Left lung (tissue), 14 donors: ENCODE measurements at places on chromosomes 13 and 19. TPM values are rescaled to one million over a fixed set of nuclear protein-coding genes. Genes with fewer than 3 reads are reported as not detected.

- no peak for DNase-seq
Measured at GRCh38 chr19:55913643-55914268, 18.4 kb downstream of the NLRP13 start.

ZNF628 gene
- polyA plus RNA-seq, result 2.6 TPM

CYP2F1 gene
- polyA plus RNA-seq, result 0.51 TPM

GRCh38 chr13:50080911-50081678 is 65.9 kb downstream of the KCNRG start:
- peak; percentile 50 for DNase-seq

CGB2 gene
- not detected for polyA plus RNA-seq

KASH5 gene
- not detected for polyA plus RNA-seq

- DNase-seq, result no peak
Measured at GRCh38 chr13:36966404-36966803, 32.7 kb downstream of the ALG5 start.

DNA sequence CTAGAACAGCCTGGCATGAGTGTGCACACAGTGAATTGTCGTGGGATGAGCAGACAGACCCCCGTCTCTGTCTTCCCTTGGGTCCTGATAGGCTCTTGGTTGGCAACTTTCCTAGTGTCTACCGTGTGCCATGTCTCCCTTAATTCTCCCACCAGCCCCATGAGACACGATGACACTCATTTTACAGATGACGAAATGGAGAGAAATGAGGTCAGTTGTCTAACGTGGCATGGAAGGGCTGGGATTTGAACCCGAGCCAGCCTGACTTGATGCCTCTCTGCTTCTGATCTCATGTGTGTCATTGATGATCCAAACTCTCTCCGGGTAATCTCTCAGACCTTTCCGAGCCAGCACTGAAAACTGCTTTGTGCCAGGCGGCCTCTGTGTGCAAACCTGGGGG is 8.4 kb upstream of the KLK14 start:
- DNase-seq, result no peak

DNA sequence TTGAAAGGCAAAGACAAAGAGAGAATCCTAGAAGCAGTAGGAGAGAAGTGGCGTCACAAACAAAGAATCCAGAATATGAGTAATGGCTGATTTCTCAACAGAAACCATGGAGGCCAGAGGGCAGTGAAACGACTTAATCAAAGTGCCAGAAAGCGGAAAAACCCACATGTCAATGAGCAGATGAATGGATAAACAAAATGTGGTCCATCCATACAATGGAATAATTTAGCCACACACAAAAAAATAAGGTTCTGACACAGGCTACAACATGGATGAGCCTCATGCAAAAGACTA is 52.2 kb upstream of the RANBP3 start:
- no peak for DNase-seq

ZNF571 gene
- polyA plus RNA-seq, result 11.5 TPM

GRCh38 chr13:51342706-51343105 is 3.2 kb downstream of the SERPINE3 start:
- no peak for DNase-seq

DNA sequence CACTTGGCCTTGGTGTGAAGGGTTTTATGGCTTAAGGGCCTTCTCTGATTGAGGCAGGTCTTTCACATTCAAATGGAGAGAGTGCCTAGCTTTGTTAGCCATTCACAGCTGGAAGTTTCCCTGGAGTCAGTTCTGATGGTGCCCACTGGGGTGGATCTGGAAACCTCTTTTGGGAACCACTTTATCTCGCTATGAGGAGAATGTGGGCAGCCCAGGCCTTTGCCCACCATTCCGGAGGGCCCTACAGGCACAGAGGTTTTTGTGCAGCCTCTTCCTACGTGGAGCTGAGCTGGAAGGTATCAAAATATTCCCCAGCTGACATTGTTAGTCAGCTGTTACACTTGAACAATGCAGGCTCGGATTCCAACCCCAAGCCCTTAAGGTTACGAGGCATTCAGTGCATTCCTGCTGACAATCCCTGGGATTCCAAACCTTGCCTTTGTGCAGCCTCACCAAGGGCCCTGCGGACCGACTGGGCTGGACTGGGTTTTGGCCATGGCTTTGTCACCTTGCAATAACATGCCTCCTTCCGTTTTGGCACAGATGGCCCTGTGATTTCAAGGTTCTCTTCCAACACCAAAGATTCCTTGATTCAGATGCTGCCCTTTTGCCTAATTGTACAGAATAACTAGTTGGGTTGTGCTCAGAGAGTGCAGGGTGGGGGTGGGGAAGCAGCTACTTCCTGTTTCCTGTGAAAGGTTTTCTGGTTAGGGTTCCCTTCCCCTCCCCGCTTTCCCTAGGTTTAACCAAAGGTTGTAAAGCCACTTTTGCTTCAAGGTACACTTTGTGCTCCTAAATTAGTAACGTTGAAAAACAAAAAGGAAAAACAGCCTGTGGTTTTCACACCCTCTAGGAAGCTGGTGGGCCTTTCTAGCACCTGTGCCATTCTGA is 27.0 kb downstream of the SAE1 start:
- DNase-seq, result peak; percentile 46

LRRC63 gene
- 0.34 TPM for polyA plus RNA-seq

DNA sequence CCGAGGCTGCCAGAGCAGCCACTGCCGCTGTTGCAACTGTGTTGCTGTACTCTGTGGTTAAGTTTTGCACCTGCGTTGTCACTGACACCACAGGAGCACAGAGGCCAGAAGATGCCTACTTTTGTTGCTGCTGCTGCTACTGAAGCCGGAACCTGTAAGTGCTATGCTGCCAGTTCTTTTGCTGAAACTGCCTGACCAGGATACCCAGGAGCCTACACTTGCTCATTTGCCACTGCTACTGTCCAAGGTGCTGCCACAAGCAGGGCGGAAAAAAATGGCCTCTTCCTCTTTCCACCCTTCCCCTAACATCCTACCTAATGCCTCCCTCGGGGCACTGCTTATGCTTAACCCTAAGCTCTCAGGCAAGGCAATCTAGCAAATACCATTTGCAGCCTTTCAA is 29.0 kb upstream of the NBEA start:
- DNase-seq, result no peak

SIGLECL1 gene
- not detected for polyA plus RNA-seq

DNA sequence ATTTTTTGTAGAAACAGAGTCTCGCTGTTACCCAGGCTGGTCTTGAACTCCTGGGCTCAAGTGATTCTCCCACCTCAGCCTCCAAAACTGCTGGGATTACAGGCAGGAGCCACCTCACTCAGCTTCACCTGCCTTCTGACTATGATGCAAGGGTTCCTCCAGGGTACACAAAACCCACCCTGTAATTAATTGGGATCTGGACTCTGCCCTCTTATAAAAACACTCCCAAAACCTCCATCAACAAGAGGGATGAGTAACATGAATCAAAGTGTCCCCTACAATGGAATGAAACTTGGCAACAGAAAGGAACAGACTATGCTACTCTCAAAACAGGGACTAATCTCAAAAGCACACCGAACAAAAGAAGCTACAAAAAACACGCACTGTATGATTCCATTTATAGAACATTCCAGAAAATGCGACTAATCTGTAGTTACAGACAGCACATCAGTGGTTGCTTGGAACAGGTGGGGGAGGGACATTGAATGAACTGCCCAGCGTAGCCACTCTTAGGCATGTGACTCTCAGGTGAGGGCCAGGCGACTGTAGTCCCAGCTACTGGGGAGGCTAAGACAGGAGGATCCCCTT is 3.2 kb upstream of the PRR36 start:
- no peak for DNase-seq

GRCh38 chr13:79647533-79647932 is 166.6 kb downstream of the NDFIP2 start:
- no peak for DNase-seq

GZMM gene
- polyA plus RNA-seq, result not detected

KLHL1 gene
- polyA plus RNA-seq, result 0.06 TPM

DNA sequence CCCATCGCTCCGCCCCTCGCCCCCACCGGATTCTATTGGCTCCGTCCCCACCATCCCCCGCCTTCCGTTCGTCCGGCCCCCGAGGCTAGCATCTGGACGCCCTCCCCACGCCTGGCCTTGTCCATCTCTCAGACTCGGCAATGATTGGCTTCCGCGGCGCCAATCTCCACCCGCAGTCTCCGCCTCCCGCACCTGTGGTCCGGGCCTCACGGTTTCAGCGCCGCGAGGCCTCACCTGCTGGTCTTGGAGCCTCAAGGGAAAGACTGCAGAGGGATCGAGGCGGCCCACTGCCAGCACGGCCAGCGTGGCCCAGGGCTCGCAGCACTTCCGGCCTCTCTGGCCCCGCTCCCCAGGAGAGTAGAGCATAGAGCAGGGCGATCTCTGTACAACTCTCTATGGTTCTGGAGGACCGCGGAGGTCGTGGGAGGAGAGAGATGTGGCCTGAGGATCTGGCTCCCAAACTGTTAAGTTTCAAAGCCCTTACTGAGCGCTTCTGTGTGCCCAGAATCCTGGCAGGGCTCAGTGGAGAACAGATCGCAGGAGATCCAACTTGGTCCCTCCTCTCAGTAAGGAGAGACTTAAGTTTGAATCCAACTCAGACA is at the start of gene ERCC1:
Gene ERCC1 (minus strand): TSS at position 329 of the 602 bp plus-strand sequence. CDS start 543 bp downstream, outside the sequence.
- DNase-seq, result peak; percentile 92

- no peak for DNase-seq
Measured at GRCh38 chr19:34109596-34109995, 62.7 kb upstream of the LSM14A start.

- no peak for DNase-seq
Measured at GRCh38 chr13:27466513-27466912, 16.1 kb upstream of the MTIF3 start.

DNA sequence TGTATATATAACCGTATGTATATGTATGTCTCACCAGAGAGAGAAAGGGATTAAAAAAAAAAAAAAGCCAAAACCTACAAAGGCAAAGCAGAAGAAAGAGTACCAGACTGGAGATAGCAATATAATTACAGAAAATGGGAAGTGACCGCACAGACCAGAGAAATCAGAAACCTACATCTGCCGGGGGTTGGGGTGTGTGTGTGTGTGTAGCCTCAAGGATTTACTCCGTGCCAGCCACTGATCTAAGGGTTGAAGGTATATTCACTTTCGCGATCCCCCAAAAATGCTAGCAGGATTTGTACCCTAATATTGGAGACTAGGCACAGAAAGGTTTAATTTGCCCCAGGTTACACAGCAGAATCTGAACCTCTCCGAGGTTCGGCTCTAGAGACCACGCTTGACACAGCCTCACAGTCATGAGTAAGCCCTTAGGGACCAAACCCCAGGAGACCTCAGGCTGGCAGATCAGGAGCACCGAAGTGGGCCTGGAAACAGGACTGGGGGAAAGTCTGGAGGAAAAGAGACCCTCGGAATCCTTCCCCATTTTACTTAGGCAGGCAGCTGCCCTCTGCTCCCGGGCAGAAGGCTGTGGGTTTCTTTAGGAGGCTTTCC is 14.8 kb downstream of the ARL11 start:
- DNase-seq, result no peak

GRCh38 chr19:29841559-29842367 is 30.0 kb downstream of the CCNE1 start:
- no peak for DNase-seq

SHISA2 gene
- 63.1 TPM for polyA plus RNA-seq

DNA sequence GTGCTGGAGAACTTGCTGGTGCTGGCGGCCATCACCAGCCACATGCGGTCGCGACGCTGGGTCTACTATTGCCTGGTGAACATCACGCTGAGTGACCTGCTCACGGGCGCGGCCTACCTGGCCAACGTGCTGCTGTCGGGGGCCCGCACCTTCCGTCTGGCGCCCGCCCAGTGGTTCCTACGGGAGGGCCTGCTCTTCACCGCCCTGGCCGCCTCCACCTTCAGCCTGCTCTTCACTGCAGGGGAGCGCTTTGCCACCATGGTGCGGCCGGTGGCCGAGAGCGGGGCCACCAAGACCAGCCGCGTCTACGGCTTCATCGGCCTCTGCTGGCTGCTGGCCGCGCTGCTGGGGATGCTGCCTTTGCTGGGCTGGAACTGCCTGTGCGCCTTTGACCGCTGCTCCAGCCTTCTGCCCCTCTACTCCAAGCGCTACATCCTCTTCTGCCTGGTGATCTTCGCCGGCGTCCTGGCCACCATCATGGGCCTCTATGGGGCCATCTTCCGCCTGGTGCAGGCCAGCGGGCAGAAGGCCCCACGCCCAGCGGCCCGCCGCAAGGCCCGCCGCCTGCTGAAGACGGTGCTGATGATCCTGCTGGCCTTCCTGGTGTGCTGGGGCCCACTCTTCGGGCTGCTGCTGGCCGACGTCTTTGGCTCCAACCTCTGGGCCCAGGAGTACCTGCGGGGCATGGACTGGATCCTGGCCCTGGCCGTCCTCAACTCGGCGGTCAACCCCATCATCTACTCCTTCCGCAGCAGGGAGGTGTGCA is 587 bp downstream of the S1PR4 start:
- no peak for DNase-seq

DNA sequence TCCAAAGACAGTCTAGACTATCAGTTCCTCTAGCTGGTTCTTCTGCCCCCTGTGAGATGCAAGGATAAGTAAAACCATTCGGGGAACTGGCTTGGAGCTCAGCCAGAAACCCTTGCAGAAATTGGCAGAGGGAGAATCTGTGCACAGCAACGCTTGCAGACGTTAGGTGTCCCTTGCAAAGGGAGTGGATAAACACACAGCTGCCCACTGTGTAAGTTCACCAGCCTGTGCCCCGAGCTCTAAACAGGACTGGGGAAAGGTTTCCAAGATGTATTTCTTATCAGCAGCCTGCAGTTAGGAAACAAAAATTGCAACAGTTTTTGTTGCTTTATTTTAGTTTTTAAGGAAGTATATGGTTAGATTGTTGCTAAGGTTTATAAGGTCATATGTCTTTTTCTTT is 19.0 kb upstream of the ADGRE1 start:
- peak; percentile 40 for DNase-seq

- DNase-seq, result no peak
Measured at GRCh38 chr19:51116736-51117286, 7.9 kb upstream of the SIGLEC9 start.

- no peak for DNase-seq
Measured at GRCh38 chr19:38148337-38148736, 75.7 kb downstream of the DPF1 start.

GRCh38 chr19:55232286-55232602 is 3.7 kb upstream of the TMEM86B start:
- peak; percentile 43 for DNase-seq

PLPP2 gene
- polyA plus RNA-seq, result 4.9 TPM
